ENCODE measurements at places on chromosomes 13 and 19.

- DNase-seq: no peak
These were observed 40.6 kb upstream of the FAM216B start for GRCh38 chr13:42740753-42741152.

DNA sequence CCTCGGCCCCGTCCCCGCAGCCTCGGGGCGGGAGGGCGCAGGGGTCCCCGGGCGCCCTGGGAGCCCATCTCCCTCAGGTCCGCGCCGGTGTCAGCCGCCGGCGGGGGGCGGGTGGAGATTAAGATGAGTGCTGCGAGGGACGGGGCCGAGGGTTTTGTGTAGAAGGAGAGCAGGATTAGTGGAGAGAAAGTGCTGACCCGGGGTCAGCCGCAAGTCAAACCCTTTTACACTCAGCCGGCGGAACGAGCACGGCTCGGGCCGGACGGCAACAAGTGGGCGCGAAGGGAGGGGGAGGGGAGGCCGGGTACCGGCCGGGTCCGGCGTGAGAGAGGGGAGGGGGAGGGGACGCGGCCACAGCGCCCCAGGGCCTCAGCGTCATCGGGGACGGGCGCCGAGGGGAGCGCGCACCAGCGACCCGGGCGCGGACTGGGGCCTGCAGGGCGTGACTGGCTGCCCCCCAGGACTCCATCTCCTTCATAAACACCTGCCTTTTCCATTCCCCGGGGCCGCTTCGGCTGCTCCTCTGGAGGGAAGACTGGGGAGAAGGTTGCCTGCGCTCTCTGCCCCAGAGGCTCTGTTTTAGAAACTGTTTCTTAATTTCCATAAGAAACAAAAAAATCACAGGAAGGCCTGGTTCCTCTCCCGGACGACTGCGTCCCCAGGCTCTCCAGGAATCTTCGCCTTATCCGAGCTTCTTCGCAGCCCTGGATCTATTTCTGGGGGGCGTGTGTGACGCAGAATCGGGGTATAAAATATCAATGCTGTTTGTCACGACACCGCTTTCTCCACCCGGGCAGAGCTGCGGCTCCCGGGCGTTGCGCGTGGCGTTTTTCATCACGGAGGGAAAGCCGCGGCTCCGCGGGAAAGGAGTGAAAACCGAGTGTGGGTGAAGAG is 6.5 kb downstream of the SOX1 start:
- DNase-seq: no peak

DNA sequence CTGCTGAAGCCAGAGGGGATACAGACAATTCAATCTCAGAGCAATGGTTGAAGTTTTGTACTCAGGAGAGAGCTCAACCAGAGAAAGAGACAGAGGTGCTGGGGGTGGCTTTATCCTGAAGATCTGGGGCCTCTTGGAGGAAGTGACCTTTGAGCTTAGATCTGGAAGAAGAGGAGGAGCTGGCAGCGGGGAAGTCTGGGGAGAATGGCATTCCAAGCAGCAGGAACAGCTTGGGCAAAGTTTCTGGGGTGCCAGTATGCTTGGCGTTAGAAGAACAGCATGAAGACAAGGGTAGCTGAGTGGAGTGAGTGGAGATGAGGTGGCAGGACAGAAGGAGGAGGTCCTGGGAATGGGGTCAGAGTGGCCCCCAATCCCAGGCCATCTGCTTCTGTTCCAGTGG is 11.3 kb downstream of the MAST3 start:
- no peak for DNase-seq

DNA sequence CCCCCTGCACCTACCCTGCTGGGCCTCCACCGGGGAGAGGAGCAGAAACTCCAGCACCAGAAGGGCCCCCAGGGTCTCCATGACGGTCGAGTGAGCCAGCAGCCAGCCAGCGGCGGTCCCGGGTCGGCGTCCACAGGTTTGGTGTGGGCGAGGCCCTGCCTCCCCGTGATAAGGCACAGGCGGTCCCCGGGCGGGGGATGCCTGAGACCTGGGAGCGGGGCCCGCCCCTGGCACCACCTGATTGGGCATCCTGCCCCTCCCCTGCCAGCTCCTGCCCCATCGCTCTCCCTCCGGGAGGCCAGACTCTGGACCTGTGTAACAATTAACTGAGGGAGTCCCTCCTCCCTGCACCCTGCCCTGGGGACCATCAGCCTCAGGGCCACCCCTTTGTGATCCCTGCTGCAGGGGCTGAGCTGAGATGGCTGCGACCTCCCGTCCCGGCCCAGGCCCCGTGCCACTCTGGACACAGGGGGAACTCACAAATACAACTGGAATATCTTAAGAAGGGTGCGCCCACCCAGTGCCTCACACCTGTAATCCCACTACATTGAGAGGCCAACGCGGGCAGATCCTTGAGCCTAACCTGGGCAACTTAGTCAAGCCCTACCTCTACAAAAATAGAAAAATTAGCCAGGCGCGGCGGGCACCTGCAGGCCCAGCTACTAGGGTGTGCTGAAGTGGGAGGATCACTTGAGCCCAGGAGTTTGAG is at the start of gene SMIM24:
TSS of gene SMIM24 (minus strand) at position 143 of the 709 bp plus-strand sequence. CDS start at position 81, 62 bp downstream.
- DNase-seq: no peak

DNA sequence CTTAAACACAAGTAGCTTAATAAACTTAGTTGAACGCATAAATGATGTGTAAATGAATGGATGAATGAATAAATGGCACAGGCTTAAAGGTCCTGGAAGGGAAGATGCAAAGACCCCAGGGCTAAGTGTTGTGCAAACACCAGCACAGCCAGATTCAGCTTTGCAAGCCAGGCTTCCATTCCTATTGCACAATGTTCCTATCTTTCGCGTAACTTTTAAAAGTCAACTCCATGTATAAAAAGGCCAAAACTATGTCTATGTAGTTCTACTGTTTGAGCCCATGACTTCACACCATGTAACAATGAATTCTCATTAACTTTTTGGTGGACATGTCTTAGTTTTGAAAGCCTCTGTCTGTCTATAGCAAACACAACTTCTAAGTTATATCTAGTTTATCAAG is 226.0 kb downstream of the NALCN start:
- DNase-seq: no peak
